G401 (cell line): ENCODE measurements at places on chromosomes 6 and 20.

DNA sequence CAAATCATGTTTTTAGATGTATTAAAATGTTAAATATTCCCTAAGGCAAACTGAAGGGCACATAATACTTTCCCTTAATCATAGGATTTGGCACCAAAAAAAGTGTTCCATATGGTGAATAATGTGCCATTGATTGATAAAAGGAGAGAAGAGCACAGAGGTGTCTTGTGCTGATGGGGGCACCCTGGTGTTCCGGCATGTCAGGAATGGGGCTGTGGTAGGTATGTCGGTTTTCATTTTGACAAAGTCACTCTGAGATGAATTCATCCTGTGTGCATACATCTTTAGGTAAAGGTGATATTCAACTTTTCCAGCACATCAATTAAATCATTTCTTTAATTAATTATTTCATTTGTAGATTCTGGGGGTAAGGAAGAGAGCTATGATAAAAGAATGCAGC is 36.8 kb downstream of the CENPW start:
- DNase-seq: no peak

DNA sequence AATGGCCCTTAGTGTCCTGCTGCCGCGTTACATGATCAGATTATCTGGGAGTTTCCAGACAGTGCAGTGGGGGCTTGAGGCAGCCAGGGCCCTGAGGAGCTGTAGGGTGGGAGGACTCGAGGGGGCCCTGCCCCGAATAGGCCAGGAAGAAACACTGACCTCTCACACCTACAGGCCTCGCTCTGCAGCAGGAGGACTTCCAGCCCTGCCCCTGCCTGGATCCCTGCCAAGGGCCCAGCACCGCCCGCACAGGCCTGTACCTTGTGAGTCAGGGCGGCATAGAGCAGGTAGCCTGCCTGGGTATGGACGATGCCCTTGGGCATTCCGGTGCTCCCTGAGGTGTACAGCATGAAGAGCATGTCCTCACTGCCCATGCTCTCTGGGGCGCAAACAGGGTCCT is 30.1 kb upstream of the APMAP start:
- DNase-seq: no peak

- DNase-seq: no peak
These were observed 29.3 kb upstream of the TXNDC5 start for GRCh38 chr6:7939864-7940228.

- no peak for DNase-seq
These were observed 168.5 kb downstream of the CDC5L start for GRCh38 chr6:44556046-44556445.

DNA sequence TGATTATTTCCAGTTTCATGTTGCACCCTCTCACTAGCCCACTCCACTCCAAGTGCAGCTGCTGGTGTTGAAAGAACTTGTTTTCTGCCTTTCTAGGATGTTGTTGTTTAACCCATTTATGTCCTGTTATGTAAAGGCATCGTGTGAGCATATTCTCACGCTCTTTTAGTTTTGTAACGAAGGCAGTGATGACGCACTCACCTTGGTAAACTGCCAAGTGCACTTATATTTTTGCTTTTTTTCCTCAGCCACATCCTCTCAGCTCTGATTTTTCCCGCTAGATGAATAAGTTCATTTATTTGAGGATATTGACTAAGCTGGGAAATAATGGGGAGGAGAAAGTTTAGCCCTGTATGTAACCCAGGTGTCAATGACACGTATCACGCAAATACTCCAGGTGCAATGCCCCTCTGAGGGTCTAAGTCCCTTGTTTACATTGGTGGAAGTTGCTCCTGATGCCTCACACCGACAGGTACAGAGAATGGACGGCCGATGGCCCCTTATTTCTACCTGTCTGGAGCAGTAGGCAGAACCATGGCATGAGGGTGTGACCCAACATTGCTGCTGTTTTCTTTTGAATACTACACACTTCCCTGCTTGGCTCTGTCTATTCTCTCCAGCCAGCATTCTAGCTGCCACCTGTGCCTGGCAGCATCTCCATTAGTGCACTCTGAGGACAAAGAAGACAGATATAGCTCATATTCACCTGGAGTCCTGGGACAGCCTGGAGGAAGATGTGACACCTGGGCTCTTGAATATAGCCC is 132.7 kb upstream of the SLC24A3 start:
- DNase-seq: no peak

DNA sequence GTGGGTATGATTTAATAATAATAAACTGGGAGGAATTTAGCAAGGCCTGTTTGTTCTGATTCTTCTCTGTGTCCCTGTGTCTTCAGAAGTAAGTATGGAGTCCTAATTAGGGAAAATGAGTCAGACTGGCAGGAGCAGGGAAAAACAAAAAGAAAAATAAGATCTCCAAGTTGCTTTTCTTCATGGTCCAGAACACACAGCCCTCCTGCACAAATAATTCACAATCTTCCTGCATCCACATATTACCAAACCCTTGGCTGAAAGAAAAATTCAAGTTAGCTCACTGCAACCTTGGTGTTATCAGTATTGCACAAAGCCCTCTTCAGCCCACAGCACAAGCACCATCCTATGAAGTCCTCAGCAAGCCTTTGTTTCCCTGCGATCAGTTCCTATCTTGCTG is 142.0 kb upstream of the LAMA2 start:
- DNase-seq: no peak

DNA sequence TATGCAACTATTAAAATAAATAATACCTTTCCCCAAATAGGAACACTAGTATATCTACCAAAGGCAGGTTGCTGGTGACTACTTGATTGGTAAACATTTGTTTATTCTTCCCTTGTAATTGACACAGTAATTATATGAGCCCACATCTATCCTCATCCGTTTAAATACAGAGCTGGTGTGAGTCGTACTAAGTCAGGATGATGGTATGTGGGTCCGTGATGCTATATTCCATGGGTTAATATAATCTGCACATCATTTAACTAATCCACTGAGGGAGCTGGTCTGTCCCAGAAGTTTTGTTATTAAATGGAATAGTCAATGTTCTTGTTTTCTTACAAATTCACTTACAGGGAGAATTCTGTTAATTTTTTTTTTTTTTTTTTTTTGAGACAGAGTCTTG is 164.0 kb upstream of the AGPAT4 start:
- DNase-seq: no peak

GRCh38 chr6:142279350-142280180 is 22.2 kb upstream of the ADGRG6 start:
- DNase-seq: no peak

- DNase-seq: peak; percentile 68
These were observed 62.2 kb upstream of the DDR1 start for GRCh38 chr6:30821862-30822784.

GRCh38 chr6:118902726-118903125 is 8.8 kb downstream of the ASF1A start:
- DNase-seq: no peak

DNA sequence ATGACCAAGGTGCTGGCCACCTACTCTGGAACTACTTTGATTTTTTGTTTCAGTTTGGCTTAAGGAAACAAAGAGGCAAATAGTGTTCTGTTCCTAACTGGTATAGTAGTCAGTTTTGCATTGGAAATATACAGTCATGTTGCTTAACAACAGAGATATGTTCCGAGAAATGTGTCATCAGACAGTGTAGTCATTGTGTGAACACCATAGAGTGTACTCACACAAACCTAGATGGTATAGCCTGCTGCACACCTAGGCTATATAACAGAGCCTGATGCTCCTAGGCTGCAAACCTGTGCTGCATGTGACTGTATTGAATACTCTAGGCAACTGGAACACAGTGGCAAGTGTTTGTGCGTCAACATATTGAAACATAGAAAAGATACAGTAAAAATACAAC is 80.4 kb downstream of the ARID1B start:
- DNase-seq: no peak

- no peak for DNase-seq
These were observed 195.3 kb downstream of the SLC24A3 start for GRCh38 chr20:19407736-19408135.

GRCh38 chr6:3419624-3420272 is 37.1 kb downstream of the SLC22A23 start:
- DNase-seq: no peak

DNA sequence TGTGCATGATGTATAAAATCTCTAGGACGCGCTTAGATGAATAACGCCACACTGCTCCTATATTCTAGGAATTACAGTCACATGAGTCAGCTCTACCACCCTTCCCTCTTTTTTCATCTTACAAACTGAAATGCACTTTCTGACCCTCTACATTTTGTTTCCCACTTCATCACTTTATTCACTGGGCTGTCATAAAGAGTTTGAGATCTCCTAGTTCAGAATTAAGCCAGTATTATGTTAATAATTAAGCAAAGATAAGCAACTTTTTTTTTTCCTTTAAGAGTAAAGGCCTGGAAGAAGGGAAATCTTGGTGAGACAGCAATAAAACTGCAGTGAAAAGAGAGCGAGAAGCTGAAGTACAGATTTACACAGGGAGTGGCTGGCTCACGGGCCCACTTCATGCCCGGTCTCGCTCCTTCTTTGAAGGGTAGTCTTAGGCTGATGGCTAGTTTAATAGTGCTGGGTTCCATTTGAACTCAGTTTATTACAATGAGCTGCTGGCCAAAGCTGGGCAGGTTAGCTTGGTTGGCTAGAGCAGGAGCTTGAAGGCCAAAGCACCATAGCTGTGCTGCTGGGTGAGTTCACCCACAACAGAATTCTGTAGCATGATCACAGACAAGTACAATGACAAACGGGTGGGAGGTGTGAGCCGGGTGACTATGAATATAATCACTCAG is 110.6 kb downstream of the MAP7 start:
- no peak for DNase-seq
